ENCODE measurements at places on chromosomes 2 and 18. TPM values are rescaled to one million over a fixed set of nuclear protein-coding genes. Genes with fewer than 3 reads are reported as not detected.

MAP4K4 gene
- 88.2 TPM for polyA plus RNA-seq

ITGB6 gene
- 0.18 TPM for polyA plus RNA-seq

SIX3 gene
- 0.20 TPM for polyA plus RNA-seq

CDK15 gene
- 5.6 TPM for polyA plus RNA-seq

OBSL1 gene
- 312 TPM for polyA plus RNA-seq

DSG1 gene
- polyA plus RNA-seq: 5.4 TPM

TOGARAM2 gene
- polyA plus RNA-seq: 5.2 TPM

CELF4 gene
- 6.3 TPM for polyA plus RNA-seq

TRIM43 gene
- polyA plus RNA-seq: 0.34 TPM

PLB1 gene
- polyA plus RNA-seq: 10.9 TPM

CXCR1 gene
- 0.61 TPM for polyA plus RNA-seq

LRRTM1 gene
- polyA plus RNA-seq: 1.1 TPM

COL6A3 gene
- polyA plus RNA-seq: 93.1 TPM

ACTG2 gene
- 93.4 TPM for polyA plus RNA-seq

STK36 gene
- 153 TPM for polyA plus RNA-seq

SPEG gene
- 16.0 TPM for polyA plus RNA-seq

PDCL3 gene
- polyA plus RNA-seq: 33.3 TPM

MERTK gene
- polyA plus RNA-seq: 28.9 TPM

CCT4 gene
- 196 TPM for polyA plus RNA-seq

UGT1A8 gene
- not detected for polyA plus RNA-seq

CD226 gene
- 2.9 TPM for polyA plus RNA-seq

FRZB gene
- polyA plus RNA-seq: 21.3 TPM

GAL3ST2 gene
- 0.54 TPM for polyA plus RNA-seq

UBE2F gene
- 68.3 TPM for polyA plus RNA-seq

HOXD13 gene
- polyA plus RNA-seq: 0.36 TPM

MRPL19 gene
- 27.3 TPM for polyA plus RNA-seq

DSG4 gene
- 0.83 TPM for polyA plus RNA-seq

MARCO gene
- 16.0 TPM for polyA plus RNA-seq

RAB6C gene
- polyA plus RNA-seq: 1.6 TPM

UGT1A3 gene
- polyA plus RNA-seq: not detected

SH2D6 gene
- polyA plus RNA-seq: 15.9 TPM

CNGA3 gene
- 1.5 TPM for polyA plus RNA-seq

FHOD3 gene
- polyA plus RNA-seq: 6.5 TPM

MOGAT1 gene
- not detected for polyA plus RNA-seq

COL4A4 gene
- polyA plus RNA-seq: 3.4 TPM

IGFBP5 gene
- 228 TPM for polyA plus RNA-seq

TBR1 gene
- polyA plus RNA-seq: 0.92 TPM

IL18R1 gene
- polyA plus RNA-seq: 1.1 TPM

DOK6 gene
- 11.1 TPM for polyA plus RNA-seq

REG3G gene
- 60.7 TPM for polyA plus RNA-seq
